ENCODE measurements at places on chromosomes 7 and 10.

GRCh38 chr10:68385740-68386139, 21.3 kb downstream of the RUFY2 start:
- no peak for DNase-seq

DNA sequence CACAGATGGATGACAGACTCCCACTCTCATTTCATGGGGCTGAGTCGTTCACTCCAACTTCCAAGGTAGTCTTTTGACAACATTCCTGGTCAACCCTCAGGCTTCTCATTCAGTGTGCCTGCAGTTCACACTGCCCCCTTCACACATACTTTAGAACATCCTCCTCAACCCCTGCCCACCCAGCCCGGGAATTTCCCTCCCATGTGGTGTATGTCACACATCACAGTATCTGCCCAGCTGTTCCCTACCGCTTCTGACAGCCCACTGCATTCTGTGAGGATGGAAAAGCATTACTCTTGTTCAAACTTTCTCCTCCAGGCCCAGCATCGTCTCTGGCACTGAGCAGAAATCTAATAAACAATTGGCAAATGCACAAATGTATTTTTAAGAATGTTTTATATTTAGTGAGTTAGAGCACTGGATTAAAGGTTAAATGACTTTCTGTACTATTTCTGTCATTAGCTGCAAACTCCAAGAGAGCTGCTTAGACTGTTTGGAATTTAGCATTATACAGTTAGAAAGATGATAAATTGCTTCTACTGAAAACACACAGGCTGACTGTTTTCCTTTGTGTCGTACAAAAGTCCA, 110.4 kb downstream of the SFMBT2 start:
- no peak for DNase-seq

GRCh38 chr10:49598164-49598856, 11.8 kb upstream of the SLC18A3 start:
- DNase-seq: no peak

- DNase-seq: peak; percentile 61
Measured at GRCh38 chr10:79320820-79321493, 26.3 kb upstream of the PPIF start.

DNA sequence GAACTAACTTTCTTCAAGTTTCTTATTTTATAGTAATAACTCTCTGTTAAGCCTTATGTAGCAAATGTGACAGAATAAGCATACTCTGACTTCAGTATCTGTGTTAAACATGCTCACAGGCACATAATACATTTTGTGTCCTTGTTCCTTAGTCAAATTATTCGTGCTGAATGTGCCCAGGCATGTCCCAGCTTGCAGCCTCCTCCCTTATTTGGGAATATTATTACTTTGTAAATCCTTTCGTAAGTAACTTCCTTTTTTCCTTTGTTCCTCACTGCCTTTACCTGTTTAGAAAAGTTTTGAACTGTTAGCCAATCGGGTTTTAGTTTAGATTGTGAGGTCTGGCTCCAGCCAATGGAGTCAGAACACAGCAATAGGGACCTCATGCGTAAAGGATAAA, 46.9 kb downstream of the GALNT11 start:
- no peak for DNase-seq

DNA sequence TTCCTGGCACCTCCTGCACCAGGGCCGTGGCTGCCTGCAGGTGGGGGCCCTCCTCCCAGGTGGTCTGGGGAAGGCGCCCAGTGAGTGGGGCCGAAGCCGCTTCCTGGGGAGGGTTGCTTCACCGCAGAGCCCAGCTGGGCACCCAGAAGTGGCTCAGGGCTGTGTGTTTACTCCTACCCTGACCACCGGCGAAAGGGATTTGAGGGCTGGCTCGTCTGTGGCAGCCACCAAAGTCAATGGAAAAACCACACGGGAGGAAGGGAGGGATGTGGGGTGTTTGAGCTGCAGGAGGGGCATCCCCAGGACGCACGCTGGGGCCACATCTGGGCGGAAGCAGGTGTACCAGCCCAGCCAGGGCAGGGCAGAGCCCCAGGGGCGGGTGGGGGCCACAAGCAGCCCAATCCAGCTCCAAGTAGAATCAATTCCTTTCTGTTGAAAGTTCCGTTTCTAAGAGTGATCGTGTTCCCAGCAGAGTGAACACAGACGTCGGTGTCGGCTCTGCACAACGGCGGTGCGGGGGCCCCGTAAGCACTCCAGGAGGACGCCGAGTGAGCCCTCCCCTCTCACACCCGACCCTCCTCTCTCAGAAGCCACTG, 69.9 kb downstream of the FOXL3 start:
- no peak for DNase-seq

GRCh38 chr10:98006266-98006665, 24.2 kb downstream of the CRTAC1 start:
- no peak for DNase-seq

DNA sequence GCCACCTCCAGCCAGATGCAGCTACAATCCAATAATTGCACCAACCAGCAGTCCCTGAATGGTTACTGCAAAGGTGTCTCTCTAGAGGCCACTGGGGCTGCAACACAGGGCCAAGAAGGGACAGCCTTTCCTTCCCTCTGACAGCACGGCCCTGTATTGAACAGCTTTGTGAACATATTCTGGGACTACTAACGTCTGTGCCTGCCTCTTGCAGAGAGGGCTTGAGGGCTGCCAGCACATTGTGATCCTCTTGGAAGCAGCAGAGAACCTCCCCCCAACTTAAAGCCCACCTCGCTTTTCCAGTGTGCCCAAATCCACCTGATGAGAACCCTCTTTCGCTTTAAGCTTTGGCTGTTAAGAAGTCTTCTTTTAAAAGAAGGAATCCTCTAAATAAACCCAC, 415.9 kb downstream of the RPS24 start:
- no peak for DNase-seq

- DNase-seq: no peak
Measured at GRCh38 chr7:40437936-40438634, 303.3 kb downstream of the SUGCT start.

DNA sequence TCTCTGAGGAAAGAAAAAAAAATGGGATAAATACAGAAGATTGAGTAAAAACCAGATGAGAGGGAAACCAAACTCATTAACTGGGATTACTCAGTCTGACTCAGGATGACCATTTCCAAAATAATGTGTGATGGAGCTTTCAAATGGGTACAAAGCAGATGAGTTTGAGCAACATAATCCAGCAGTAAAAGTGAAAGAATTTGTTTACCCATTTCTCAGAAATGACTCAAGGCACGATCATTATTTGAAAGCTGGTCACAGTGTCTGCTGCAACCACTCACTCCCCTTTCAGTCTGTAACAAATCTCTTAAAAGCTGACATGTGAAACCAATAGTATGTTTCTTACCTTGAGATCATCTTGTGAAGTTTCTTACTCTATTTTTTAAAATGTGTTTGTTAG, 104.7 kb upstream of the KLF14 start:
- no peak for DNase-seq

DNA sequence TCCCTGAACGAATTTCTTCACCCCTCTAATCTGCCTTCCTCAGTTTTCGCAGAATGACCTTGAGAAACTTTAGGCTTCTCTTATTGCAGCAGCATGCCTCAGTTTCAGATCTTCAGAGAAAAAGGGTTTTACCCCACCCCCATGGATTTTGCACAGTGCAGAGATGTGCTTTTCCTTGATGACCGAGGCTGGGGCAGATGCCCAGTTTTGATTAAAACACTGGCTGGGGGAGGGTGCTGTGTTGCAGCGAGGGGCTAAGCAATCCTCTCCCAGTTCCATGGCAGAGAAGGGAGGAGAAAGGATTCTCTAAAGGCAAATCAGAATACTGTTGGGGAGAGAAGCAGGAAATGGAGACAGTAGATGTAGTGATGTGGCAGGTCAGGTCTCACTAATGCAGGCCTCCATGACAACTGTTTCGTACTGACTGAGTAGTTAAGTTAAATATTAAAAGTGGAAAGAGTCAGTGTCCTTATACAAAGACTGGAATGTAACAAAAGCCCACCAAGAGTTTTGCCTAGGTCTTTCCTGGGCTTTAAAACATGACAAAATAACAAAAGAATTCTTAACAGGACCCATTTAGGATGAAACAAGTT, 50.8 kb upstream of the PDZD8 start:
- DNase-seq: no peak

DNA sequence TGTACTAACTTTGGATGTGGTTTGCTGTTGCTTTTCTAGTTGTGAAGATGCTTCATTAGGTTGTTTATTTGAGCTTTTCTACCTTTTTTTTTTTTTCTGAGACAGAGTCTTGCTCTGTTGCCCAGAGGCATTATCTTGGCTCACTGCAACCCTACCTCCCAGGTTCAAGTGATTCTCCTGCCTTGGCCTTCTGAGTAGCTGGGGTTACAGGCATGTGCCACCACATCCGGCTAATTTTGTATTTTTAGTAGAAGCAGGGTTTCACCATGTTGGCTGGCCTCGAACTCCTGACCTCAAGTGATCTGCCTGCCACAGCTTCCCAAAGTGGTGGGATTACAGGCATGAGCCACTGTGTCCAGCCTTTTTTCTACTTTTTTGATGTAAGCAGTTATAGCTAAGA, 93.7 kb downstream of the ADAM22 start:
- no peak for DNase-seq

GRCh38 chr10:132588301-132589013, 50.9 kb downstream of the INPP5A start:
- DNase-seq: peak; percentile 86

- no peak for DNase-seq
Measured at GRCh38 chr7:88071994-88072714, 138.1 kb downstream of the ADAM22 start.

DNA sequence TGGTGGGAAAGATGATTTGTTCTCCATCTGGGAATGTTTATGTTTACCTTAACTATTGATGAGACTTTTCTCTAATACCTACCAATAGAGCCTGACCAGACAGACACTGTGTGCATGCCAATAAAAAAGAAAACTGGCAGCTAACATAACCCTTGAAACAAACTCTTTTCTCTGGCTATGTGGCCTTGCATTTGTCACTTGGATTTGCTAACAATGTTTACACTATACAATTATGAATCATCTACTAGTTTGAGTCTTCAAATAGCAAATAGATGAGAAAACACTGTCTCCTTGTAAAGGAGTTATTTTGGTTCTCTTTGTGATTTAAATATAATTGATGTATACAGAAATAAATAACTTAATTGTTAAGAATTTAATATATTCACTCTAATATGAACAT, 273.1 kb downstream of the SEMA3D start:
- no peak for DNase-seq

DNA sequence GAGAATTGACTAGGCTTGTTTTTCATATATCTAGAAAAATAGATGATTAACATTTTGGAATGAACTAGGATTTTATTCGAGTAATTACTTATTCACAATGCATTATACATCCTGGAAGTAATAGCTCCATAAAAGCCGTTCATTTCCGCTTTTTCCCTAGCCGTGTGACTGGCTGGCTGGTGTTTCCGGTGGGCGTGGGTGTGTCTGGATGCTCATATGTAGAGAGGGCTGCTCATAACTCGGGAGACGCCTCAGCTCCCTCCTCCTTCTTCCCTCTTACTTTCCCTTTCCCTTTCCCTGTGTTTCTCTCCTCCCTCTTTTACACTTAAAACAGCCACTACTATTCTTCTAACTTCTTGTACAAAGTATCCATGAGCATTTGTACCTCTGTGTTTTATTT, 187.7 kb upstream of the VSTM2A start:
- DNase-seq: no peak

GRCh38 chr7:137934941-137935883, 66.7 kb downstream of the CREB3L2 start:
- DNase-seq: no peak

GRCh38 chr10:3784510-3785250, at the start of gene KLF6:
KLF6 (minus strand) TSS chr10:3785209; CDS start chr10:3785014, 195 bp downstream.
- no peak for DNase-seq
